ENCODE measurements at places on chromosomes 7 and 10.

DNA sequence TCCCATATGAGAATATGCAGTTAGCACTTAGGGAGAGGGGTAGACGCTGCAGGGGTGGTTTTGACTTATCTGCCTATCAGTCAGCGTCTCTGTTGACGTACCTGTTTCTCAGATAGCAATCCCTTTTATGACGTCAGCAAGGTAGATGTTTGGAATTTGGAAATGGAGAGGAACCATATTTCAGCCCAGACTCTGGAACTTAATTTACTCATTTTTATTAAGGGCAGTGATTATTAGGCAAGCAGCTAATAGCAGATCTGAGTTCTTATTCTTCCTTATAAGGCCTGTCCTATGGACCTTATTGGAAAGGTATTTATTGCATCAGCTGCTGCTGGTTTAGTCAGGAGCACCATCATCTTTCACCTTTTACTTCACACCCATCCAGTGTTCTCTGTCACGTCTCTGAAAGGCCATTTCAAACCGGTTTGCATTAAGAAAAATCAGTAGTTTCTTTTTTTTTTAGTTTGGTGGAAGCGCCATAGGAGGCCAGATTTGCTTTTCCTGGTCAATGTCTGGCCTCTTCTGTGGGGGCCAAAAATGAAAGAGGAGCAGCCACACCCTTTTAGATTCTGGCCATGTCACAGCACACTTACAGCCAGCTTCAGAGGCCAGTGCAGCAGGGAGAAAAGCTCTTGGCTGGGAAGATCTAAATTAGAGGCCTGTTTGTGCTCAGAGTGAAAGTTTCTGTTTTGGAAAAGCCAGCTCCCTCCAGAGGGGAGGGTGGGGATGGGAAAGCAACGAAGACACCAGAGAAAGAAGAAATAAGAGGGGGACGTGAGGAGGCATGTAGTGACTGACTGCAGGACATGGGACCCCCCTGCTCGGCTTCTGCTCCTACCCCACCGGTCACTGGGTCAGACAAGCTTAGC lies 146.3 kb downstream of the TCF7L2 start:
- no peak for DNase-seq

- DNase-seq = no peak
Observed at GRCh38 chr7:8817448-8818036, 384.1 kb downstream of the NXPH1 start.

DNA sequence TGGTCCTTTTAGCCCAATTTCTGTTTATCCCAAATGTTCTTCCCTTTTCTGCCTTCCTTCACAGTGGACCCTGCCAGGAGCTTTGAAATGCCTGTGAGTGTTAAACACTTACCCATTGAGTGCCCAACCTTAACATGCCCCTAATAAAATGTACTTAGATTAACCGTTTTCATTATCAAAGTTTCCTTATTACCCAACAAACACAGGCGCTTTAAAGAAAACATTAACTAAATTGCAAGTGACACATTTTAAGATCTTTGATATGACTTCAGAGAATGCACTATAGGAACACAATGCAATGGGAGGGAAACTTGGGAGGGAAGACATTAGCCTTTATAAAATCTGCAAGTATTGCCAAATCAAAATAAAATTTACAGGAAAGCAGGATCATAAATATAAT lies 177.0 kb downstream of the CFTR start:
- DNase-seq = no peak

GRCh38 chr7:5424749-5425506 lies 1.3 kb upstream of the TNRC18 start:
- DNase-seq = no peak

- peak; percentile 57 for DNase-seq
Observed at GRCh38 chr7:156903232-156903909, 10.4 kb upstream of the LMBR1 start.
